ENCODE measurements at places on chromosomes 3 and 15. TPM values are rescaled to one million over a fixed set of nuclear protein-coding genes. Genes with fewer than 3 reads are reported as not detected.
A peak's percentile ranks its signal among the peaks of the same experiment; 100 is the strongest.

The SYNPR gene
- not detected for total RNA-seq

The EFCAB12 gene
- total RNA-seq = 0.10 TPM

The IGSF10 gene
- 2.2 TPM for total RNA-seq

The ANKRD34C gene
- 0.42 TPM for total RNA-seq

The LIPC gene
- 0.93 TPM for total RNA-seq

The GOLGA8R gene
- 16.0 TPM for total RNA-seq

The LTK gene
- total RNA-seq = 1.1 TPM

GRCh38 chr3:184716622-184717398 lies 4.9 kb upstream of the MAGEF1 start:
- no peak overlapping the region for H3K27ac ChIP-seq
- no peak overlapping the region for H3K4me3 ChIP-seq
- no peaks in the 10 kb centered on the region for H3K4me1 ChIP-seq

GRCh38 chr15:90266061-90266431 lies 574 bp downstream of the NGRN start:
- peak overlapping the region; percentile 81 for H3K4me3 ChIP-seq
- peaks cover 5% of the 10 kb centered on the region for H3K36me3 ChIP-seq
- peak; percentile 68 for DNase-seq
- H3K27me3 ChIP-seq = no peaks in the 10 kb centered on the region

GRCh38 chr3:86837871-86838270 lies 153.1 kb downstream of the VGLL3 start:
- H3K4me1 ChIP-seq = no peaks in the 10 kb centered on the region
- H3K36me3 ChIP-seq = no peaks in the 10 kb centered on the region
- no peak overlapping the region for H3K4me3 ChIP-seq

GRCh38 chr15:98774756-98775497 lies 126.6 kb downstream of the IGF1R start:
- H3K36me3 ChIP-seq = no peaks in the 10 kb centered on the region
- no peaks in the 10 kb centered on the region for H3K27me3 ChIP-seq

DNA sequence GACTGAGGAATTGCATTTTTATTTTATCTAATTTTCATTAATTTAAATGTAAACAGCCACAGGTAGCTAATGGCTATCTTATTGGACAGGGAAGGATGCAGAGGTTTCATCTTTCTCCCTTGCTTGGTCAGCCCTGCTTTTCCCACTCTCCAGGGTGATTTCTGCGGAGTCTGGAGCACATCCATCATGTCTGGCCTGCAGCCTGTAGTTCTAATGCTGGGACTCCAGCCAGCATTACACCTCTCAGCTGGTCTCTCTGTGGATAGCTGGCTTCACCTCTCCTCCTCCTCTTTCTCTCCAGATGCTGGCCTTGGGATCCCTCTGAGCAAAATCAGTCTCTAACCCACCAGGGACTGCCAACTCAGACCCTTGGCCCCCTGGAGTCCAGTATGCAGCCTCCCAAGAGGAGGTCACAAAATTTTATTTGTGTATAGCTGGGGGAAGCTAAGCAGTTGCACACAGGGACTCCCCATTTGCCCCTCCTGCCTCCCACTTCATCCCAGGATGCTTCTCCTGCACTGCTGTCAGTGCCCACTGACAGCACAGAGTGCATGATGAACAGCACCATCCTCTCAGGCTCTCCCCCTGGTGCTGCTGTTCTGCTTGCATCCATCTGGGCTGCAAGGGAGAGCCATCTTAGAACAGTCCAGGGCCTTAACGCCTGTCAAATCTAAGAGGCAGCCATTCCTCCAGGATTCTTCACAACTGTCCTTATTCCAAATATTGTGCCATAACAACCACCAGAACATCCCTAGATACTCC lies 1.7 kb downstream of the BFSP2 start:
- H3K36me3 ChIP-seq = no peaks in the 10 kb centered on the region
- DNase-seq = peak; percentile 13
- H3K27ac ChIP-seq = no peak overlapping the region
- no peaks in the 10 kb centered on the region for H3K4me1 ChIP-seq

DNA sequence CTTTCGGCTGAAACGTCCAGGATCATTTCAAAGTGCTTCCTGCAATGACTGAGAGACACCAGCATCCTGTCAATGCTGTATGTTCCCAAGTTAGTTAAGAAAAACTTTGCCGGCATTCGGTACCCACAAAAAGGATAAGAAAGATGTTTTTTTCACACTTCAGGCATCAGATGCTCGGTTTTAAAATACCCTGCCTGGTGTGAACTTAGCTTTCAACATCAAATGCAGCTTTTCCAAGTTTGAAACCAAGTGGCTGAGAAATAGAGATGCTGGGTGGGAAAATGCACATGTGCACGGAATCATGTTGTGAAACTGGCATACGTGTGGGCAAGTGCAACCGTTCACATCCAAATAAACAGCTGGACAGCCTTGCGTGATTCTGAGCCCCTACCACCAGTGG lies 254.9 kb upstream of the IGF1R start:
- no peaks in the 10 kb centered on the region for H3K27me3 ChIP-seq
- H3K4me3 ChIP-seq = no peak overlapping the region
- H3K27ac ChIP-seq = no peak overlapping the region

GRCh38 chr15:88828791-88829190 lies 25.6 kb downstream of the ACAN start:
- H3K4me1 ChIP-seq = peaks cover 2% of the 10 kb centered on the region
- H3K27me3 ChIP-seq = no peaks in the 10 kb centered on the region
- H3K27ac ChIP-seq = no peak overlapping the region
- no peak for DNase-seq

DNA sequence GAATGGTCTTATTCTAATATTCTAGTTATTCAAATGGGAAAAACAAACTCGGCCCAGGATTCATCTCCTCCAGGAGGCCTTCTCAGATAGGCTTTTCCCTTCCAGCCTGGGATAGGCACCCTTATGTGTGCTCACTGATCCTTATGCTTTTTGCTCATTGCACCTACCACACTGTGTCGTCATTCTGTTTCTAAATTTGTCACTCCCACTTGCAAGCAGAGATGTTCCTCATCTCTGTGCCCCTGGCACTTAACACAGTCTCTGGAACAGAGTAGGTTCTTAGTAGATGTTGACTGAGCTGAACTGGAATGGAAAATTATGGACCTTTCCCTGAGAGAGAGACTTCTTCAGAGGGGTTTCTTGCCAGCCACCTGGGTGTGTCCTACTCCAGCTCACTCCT lies 18.7 kb upstream of the SPG11 start:
- H3K27ac ChIP-seq = no peak overlapping the region
- H3K27me3 ChIP-seq = no peaks in the 10 kb centered on the region
- H3K4me1 ChIP-seq = no peaks in the 10 kb centered on the region
- H3K36me3 ChIP-seq = no peaks in the 10 kb centered on the region
- no peak overlapping the region for H3K4me3 ChIP-seq
- no peak for DNase-seq

DNA sequence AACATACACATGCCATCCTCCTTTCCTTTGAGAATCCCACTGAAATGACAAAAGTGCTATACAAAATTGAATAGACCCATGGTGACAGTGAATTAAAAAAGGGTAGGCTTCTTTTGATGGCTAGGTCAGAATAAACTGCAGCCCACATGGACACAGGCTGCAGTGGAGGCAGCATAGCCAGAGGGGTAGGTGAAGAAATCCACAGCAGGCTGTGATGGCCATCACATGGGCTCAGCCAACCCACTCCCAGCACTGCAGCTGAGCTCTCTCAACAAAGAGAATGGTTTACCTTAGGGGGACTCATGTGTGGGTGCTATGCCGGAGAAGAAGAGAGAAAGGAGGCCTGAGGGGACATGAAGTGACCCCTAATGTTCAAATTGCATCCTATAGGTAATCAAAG lies 331.1 kb downstream of the CHST2 start:
- no peak overlapping the region for H3K4me3 ChIP-seq
- H3K27ac ChIP-seq = no peak overlapping the region
- H3K4me1 ChIP-seq = no peaks in the 10 kb centered on the region
- H3K27me3 ChIP-seq = no peaks in the 10 kb centered on the region

GRCh38 chr15:90565866-90566265 lies 36.1 kb downstream of the CRTC3 start:
- no peak overlapping the region for H3K27ac ChIP-seq
- H3K27me3 ChIP-seq = no peaks in the 10 kb centered on the region
- peaks cover 8% of the 10 kb centered on the region for H3K4me1 ChIP-seq
- no peaks in the 10 kb centered on the region for H3K36me3 ChIP-seq

DNA sequence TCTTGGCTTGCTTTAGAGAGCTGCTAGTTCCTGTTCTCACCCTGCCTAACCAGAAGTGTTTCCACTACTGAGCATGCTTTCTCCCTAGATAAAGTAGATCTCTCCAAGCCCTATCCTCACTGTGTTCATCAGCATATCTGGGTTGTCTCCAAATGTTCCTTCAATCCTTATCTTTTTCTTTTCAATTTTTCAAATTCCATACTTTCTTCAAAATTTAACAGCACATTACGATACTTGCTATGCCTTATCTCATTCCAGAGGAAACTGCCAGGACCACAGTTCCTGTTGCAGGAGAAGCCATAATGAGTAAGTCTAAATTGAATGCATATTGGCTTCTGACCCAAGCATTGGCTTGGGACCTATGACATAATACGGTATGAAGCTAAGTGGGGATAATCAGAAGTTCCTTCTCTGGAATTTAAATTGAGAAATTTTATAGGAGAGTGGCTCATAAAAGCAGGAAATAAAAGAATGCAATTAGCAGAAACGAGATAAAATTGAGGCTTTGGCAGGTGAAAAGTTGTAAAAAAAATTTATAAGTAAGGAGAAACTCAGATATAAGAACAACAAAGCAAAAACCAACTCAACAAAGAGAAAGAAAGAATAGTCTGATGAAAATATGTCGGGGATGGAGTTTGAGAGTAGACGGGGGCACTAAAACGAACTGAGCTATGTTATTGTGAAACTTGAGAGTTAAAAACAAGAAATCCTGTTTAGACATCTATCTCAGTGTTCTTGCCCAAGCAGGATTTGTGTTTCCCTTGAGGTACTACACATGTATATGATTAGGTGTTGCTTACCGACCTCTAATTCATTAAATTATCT lies 631.7 kb upstream of the CCDC54 start:
- no peak for DNase-seq
- no peaks in the 10 kb centered on the region for H3K4me1 ChIP-seq
- no peak overlapping the region for H3K27ac ChIP-seq
- H3K27me3 ChIP-seq = no peaks in the 10 kb centered on the region
- no peaks in the 10 kb centered on the region for H3K36me3 ChIP-seq
- no peak overlapping the region for H3K4me3 ChIP-seq

DNA sequence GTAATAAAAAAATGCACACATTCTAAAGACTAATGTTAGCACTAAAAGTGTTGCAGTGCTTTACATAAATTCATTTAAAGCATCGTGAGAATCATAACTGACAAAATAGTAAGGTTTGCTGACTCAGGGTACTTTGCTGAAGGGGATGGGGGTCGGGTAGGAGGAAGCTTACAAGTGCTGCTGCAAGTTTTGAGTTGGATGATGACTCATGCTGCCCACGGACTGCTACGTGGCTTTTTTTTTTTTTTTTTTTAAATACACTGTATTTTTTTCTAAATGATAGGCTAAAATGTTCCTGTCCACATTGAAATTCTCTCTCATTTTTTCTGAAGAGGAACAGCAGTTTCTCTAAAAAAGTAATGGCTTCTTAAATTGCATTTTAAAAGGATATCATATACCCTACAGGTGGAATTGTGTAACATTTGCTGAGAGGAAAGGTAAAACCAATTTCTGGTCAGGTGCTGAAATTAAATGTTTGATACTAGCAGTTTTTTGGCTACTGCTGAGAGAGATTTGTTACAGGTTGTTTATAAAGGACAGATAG lies 2.2 kb downstream of the MAPK6 start:
- no peaks in the 10 kb centered on the region for H3K27me3 ChIP-seq
- no peak overlapping the region for H3K4me3 ChIP-seq
- no peak for DNase-seq
- H3K4me1 ChIP-seq = no peaks in the 10 kb centered on the region
- no peak overlapping the region for H3K27ac ChIP-seq

GRCh38 chr3:30354513-30354912 lies 251.9 kb upstream of the TGFBR2 start:
- H3K36me3 ChIP-seq = no peaks in the 10 kb centered on the region
- no peak for DNase-seq
- H3K4me1 ChIP-seq = peaks cover 25% of the 10 kb centered on the region
- peak overlapping the region; percentile 82 for H3K27ac ChIP-seq
- no peaks in the 10 kb centered on the region for H3K27me3 ChIP-seq

GRCh38 chr15:28956491-28956890 lies 70.7 kb downstream of the APBA2 start:
- H3K4me1 ChIP-seq = no peaks in the 10 kb centered on the region
- DNase-seq = no peak
- no peak overlapping the region for H3K27ac ChIP-seq
- H3K36me3 ChIP-seq = no peaks in the 10 kb centered on the region
- no peak overlapping the region for H3K4me3 ChIP-seq

GRCh38 chr3:182420741-182421140 lies 372.6 kb upstream of the ATP11B start:
- no peak for DNase-seq
- no peaks in the 10 kb centered on the region for H3K36me3 ChIP-seq
- no peak overlapping the region for H3K27ac ChIP-seq
- no peaks in the 10 kb centered on the region for H3K27me3 ChIP-seq

DNA sequence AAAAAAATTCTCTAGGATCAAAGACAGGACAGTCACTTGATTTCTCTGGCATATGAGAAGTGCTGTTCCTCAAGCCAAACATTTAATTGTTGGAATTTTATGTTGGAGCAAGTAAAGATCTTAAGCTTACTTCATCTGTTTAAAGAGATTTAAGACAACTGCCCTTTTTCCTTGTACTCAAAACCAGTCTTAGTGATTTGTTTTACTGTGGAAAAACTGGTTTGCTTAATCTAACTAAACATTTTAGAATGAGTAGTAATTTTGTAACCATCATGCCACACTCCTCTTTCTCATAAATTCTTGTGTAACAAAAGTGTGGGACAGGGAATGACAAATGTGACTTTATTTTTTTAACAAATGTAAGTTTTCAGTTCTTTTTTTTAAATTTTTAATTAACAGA lies 18.4 kb downstream of the PRKCI start:
- no peak overlapping the region for H3K27ac ChIP-seq
- no peaks in the 10 kb centered on the region for H3K27me3 ChIP-seq
- H3K4me1 ChIP-seq = no peaks in the 10 kb centered on the region

All from aorta (tissue), 5 donors.